ENCODE measurements at places on chromosomes 7 and 10.

DNA sequence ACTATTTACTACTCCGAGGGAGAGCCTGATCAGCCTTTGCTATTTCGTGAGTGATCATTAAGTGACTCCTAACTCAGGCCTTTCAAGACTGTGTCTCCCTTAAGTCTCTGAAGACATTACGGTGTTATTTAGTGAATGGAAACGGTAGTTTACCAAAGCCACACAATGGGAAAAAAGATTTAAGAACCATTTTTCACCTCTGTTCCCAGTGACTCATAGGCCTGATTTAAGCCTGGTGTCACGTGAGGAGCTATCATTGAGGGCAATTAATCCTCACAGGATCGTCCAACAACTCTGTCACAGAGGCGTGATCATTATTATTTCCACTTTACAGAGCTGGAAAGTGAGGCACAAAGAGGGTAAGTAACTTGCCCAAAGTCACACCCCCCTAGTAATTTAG, 20.3 kb downstream of the C10orf90 start:
- no peak for DNase-seq

DNA sequence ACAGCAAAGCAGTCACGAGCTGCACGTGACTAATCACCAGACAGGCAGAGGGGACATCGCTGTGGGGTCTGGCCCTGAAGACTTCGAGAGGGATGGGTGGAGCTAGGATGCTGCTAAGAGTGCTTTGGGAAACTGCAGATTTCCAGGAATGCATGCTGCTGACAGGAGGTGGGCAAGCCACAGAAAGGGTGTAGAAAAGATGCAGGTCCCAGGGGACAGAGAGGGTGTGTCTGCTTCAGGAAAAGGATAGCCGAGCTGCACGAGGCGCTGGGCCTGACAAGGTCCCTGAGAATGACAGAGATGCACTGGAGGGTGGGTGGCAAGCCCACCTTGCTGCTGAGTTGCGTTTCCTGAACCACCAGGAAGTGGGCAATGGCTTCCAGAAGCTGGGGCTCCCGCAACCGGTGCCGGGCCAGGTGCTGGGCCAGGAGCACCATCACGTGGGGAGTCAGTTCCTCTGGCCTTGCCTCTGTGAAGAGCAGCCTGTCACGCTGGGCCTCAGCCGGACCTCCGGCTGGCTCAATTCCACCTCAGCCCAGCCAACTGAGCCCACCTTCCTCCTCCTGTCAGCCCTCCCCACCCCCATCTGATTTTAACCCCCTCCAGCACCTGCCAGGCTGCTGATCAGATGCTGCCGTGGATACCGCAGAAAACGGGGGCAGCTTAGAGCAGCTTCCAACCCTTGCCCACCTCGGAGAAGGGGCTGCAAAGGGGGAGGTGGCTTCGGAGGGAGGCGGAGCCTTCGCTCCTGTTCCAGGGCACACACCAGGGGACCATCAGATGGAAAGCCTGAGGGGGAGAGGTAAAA, 2.2 kb downstream of the FASTK start:
- DNase-seq: no peak

- DNase-seq: no peak
Measured at GRCh38 chr7:42624471-42624870, 287.4 kb downstream of the C7orf25 start.

GRCh38 chr10:73439055-73439454, 5.7 kb upstream of the MSS51 start:
- no peak for DNase-seq

- no peak for DNase-seq
Measured at GRCh38 chr10:31650010-31650409, 278.6 kb downstream of the ARHGAP12 start.

DNA sequence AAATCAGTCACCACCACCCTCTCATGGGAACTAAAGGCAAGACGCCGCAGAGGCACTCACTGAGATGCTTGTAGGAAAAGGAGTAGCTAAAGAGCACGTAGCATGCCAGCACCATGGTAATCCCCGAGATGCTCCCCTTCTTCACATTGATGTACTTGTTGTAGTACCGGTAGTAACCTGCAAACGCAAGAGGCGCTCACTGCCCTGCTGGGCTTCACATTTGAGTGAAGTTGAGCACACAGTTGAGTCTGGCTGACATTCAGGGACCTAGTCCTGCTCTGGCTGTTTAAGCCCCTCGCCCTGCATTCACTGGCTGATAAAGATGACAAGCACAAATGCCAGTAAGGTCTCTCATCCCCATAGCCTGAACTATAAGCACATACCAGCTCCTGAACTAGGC, 6.9 kb downstream of the ATP5MF start:
- no peak for DNase-seq

- no peak for DNase-seq
Measured at GRCh38 chr7:45028920-45029344, 28.9 kb downstream of the CCM2 start.

GRCh38 chr7:30240106-30240800, 44.1 kb upstream of the ZNRF2 start:
- DNase-seq: no peak

DNA sequence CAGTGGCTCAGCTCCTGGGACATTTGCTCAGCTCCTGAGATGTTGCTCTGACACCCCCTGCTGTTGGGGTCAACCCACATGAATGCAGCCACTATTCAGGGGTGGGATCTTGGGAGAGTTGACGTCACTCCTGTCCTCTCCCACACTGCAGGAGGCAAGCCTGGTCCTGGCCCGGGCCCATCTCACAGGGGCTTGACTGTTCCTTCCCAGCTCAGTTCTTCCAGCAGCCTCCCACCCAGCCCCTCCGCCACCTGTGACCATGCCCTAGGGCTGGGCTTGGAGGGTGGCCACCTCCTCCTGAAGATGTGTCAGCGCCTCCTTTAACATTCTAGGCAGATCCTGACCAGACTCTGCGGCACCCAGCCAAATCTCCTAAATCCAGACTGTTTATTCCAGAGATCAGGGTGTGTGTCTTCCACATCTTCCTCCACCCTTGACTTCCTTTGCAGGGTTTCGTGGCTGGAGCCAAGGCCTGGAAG, 19.1 kb upstream of the OPALIN start:
- DNase-seq: no peak

- DNase-seq: peak; percentile 77
Measured at GRCh38 chr10:102452672-102453340, 1.5 kb upstream of the C10orf95 start.

- no peak for DNase-seq
Measured at GRCh38 chr7:66301737-66302136, 96.6 kb downstream of the TPST1 start.

DNA sequence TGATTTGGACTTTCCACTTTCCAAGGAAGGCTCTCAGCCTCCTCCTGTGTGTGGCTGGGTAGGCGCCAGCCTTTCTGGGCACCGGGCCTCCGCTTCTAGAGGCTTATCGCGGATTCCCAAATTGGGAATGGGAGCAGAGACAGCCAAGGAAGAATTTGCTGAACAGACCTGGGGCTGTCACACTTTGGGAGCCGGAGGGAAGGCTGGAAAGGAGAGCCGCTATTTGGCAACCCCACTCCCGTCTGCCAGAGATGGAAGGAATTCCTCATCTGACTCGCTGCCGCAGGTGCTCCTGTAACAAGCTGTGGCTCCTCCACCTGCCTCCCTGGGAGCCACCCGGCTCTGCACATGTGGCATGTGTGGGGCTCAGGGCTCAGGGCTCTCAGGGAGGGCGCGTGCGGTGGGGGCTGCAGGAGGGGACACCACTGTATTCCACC, 50.8 kb upstream of the ECHDC3 start:
- DNase-seq: no peak

DNA sequence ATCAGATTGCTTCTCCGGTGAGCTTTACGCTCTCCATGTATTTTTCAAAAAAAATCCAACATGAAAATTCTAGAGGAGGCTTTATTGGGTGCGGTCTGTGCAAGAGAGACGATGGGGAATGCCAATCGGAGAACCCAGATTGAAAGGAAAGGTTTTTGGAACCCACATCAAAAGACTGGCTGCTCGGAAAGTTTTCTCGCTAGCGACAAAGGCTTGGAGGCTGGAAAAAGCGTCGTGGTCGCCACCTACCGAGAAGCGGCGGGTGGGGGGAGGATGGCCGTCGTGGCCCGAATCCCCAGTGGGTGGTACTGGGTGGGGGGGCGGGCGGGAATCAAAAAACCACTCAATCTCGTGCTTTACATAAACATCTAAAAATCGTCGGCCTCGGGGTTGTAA, 1.1 kb upstream of the GTF2I start:
- peak; percentile 63 for DNase-seq

GRCh38 chr7:148620749-148621359, 30.3 kb downstream of the C7orf33 start:
- no peak for DNase-seq

DNA sequence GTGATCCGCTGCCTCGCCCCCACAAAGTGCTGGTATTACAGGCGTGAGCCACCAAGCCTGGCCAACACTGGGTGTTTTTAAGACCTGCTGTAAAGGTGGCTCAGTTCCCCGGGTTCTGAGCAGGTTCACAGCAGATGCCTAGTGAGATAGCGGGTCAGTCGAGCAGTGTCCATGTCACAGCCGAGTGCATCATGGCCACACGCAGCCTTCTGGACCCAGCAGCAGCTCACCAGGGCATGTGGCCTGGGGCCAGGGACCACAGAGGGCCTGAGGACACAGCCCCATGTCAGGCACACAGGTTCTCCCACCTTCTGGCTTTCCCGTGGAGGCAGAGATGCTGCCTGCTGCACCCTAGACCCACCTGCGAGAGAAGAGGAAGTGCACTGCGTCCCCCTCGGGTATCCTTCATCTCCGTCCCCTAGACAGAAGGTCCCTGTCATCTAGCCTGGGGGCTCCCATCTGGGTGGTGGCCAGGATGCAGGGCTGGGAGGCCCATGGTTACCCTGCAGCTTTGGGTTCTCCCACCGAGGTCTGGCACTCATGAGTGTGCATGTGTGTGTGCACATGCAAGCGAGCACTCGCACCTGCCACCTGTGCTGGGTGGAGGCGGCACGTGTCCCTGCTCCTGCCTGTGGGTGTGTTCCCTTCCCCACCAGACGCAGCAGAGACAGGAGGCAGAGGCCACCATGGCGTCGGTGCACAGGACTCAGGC, 98.6 kb downstream of the NKX6-2 start:
- DNase-seq: no peak

Measured in stimulated activated CD4-positive, alpha-beta T cell treated with anti-CD3 and anti-CD28 coated beads, Interleukin-12 subunit alpha, Interleukin-12 subunit beta, amount 100 ng/mL, for 24 hours (primary cell).